ENCODE measurements at places on chromosomes 2 and 18. TPM values are rescaled to one million over a fixed set of nuclear protein-coding genes. Genes with fewer than 3 reads are reported as not detected.

GRCh38 chr2:231711677-231712450 lies 3.5 kb downstream of the PTMA start:
- H3K36me3 ChIP-seq, result peaks cover 15% of the 10 kb centered on the region
- H3K4me3 ChIP-seq, result peak overlapping the region; percentile 89
- H3K27me3 ChIP-seq, result peaks cover 8% of the 10 kb centered on the region
- peak overlapping the region; percentile 82 for H3K27ac ChIP-seq

The NEU2 gene
- 0.33 TPM for total RNA-seq

DNA sequence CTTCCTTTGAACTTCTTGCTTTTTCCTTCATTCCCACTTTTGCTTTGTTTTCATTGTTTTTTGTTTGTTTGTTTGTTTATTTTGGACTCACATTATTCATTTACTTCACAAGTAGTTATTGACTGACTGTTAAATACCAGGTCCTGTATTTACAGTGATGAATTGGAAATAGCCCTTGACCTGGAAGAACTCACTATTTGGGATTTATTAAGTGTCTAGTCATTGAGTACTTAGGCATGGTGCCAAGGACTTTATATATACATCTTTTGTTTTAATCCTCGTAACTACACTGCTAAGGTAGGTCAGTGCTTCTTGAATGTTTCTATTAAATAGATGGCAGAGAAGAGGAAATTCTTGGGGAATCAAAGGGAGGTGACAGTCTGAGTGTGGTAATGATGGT lies 11.1 kb downstream of the SPOPL start:
- no peak for DNase-seq
- peaks cover 17% of the 10 kb centered on the region for H3K4me1 ChIP-seq
- H3K4me3 ChIP-seq, result no peak overlapping the region
- H3K36me3 ChIP-seq, result peaks cover 31% of the 10 kb centered on the region

DNA sequence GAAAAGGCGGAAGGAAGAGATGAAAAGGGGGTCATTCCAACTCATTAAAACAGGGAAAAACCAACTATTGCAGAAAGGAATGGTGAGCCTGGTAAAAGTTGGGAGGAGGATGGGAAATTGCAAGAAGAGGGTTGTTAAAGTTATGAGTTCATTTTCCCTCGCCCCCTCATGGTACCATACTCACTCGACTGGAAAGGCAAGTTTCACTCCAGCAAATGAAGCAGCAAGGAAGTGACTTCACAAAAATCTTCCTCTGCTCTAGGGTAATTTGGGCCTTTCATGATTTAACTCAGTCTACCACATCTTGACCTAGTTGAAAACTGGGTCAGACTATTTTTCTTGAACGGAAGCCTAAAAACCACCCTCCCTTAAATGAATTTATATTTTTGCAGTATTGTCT lies 22.8 kb upstream of the DAW1 start:
- no peaks in the 10 kb centered on the region for H3K36me3 ChIP-seq
- no peaks in the 10 kb centered on the region for H3K27me3 ChIP-seq
- no peak for DNase-seq
- peak overlapping the region; percentile 55 for H3K27ac ChIP-seq

DNA sequence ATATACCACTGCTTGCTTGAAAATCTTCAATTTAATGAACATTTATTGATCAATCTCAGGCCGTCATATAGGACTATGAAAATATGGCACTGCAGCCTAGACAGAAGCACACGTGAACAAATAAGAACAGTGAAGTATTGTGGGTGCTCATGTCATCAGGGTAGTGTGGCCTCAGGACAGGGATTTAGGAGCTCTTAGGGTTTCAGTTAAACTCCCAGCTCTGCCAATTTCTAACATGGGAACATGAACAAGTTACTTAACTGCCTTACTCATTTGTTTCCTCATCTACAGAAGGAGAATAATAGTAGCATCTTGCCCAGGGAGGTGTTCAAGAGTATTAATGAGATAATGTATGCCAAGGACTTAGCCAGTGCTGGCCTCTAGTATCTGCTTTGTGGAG lies 146.0 kb upstream of the MAP3K20 start:
- H3K36me3 ChIP-seq, result no peaks in the 10 kb centered on the region
- no peak for DNase-seq
- no peak overlapping the region for H3K4me3 ChIP-seq

DNA sequence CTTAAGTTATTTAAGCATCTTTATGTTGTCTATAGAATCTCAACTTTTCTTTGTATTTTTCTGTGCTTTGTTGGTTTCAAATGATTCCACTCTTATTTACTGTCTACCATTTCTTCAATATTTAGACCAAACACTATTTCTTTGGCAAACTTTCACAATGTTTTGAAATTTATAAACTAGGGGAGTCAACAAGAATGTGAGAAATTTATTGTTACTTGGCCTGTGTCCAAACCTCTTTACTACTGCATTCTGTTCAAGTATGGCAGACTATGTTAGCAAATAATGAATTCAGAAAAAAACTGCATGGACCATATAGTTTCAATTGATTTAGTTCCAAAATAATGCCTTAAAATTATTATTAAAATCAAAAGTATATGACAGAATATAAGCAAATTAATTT lies 470.2 kb downstream of the FBXO15 start:
- DNase-seq, result no peak
- no peaks in the 10 kb centered on the region for H3K36me3 ChIP-seq
- H3K27ac ChIP-seq, result no peak overlapping the region
- no peaks in the 10 kb centered on the region for H3K4me1 ChIP-seq

DNA sequence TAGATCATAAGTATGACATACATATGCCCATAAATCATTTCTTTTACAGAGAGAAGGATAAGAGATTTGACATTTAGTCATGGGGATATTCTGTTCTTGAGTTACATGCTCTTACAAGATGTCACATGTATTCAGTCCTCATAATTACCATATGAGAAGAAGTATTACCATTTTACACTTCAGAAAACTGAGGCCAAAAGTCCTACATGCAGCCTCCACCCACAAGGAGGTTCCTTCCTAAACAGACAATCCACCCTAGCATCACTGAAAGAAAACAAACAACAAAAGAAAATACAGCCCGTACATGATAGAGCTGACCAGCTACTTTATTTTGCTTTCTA lies 335.1 kb downstream of the SETBP1 start:
- H3K4me1 ChIP-seq, result peaks cover 55% of the 10 kb centered on the region
- H3K4me3 ChIP-seq, result no peak overlapping the region
- H3K36me3 ChIP-seq, result peaks cover 7% of the 10 kb centered on the region
- peak overlapping the region; percentile 77 for H3K27ac ChIP-seq
- H3K27me3 ChIP-seq, result no peaks in the 10 kb centered on the region
- DNase-seq, result no peak

GRCh38 chr2:10028407-10028987 lies 14.9 kb upstream of the KLF11 start:
- DNase-seq, result no peak
- no peaks in the 10 kb centered on the region for H3K36me3 ChIP-seq
- H3K27me3 ChIP-seq, result no peaks in the 10 kb centered on the region
- no peak overlapping the region for H3K4me3 ChIP-seq
- H3K4me1 ChIP-seq, result peaks cover 11% of the 10 kb centered on the region

- no peaks in the 10 kb centered on the region for H3K36me3 ChIP-seq
- no peak for DNase-seq
- H3K27me3 ChIP-seq, result no peaks in the 10 kb centered on the region
- H3K4me1 ChIP-seq, result peaks cover 52% of the 10 kb centered on the region
- peak overlapping the region; percentile 50 for H3K4me3 ChIP-seq
Measured at GRCh38 chr2:98479959-98480524, 35.4 kb downstream of the INPP4A start.

DNA sequence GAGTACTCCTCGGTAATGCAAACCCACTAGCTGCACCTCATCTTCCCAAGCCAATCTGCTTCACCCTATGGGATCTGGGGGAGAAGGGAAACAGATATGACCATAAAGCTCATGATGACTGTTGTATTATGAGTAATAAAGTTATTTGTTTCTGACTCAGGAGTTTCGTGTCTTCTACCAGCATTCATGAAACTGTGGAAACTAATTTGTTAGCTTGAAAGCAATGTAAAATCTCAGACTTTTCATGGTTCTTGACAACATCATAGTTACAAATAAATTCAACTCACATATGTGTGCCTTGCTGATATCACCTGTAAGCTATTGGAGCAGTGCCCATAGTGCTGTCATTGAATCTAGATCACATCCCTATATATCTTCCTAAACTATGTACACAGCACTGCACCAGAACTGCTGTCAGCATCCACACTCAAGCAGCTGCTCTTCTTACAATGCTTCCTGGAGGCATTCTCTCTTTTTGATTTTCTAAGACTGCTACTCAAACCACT lies 135.6 kb upstream of the KYNU start:
- H3K4me3 ChIP-seq, result no peak overlapping the region
- H3K4me1 ChIP-seq, result no peaks in the 10 kb centered on the region
- H3K27me3 ChIP-seq, result no peaks in the 10 kb centered on the region
- H3K27ac ChIP-seq, result no peak overlapping the region
- no peaks in the 10 kb centered on the region for H3K36me3 ChIP-seq

GRCh38 chr2:201929281-201930026 lies 104.2 kb upstream of the FZD7 start:
- no peak overlapping the region for H3K27ac ChIP-seq
- no peak overlapping the region for H3K4me3 ChIP-seq
- H3K36me3 ChIP-seq, result no peaks in the 10 kb centered on the region

DNA sequence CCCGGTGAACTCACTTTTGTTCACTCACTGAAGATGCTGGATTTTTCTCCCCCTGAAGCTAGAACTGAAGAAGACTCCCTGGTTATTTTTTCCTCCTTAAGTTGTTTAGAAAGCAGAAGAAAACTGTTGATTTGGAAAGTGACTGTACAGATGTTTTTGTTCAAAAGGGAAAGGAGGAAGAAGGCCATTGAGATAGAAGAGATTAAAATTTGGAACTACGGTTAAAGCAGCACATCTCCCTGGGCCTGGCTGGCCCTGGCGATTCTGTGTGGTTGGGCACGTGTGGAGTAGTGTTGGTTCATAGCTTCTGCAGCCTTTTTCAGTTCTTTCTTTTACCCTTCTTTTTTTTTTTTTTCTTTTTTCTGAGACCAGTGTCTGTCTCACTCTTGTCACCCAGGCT lies 109.2 kb downstream of the MAP4K4 start:
- peaks cover 8% of the 10 kb centered on the region for H3K36me3 ChIP-seq
- no peak overlapping the region for H3K4me3 ChIP-seq
- H3K4me1 ChIP-seq, result peaks cover 70% of the 10 kb centered on the region
- peak overlapping the region; percentile 51 for H3K27ac ChIP-seq
- DNase-seq, result no peak

The UNC80 gene
- total RNA-seq, result 2.9 TPM

All from type B pancreatic cell (in vitro differentiated cells).